NCI-H2081 (cell line): ENCODE measurements at places on chromosomes 11 and 22.
A peak's percentile ranks its signal among the peaks of the same experiment; 100 is the strongest.

GRCh38 chr11:27864091-27864491 lies 163.8 kb upstream of the BDNF start:
- no peak for DNase-seq

GRCh38 chr11:66718320-66718971 lies 10.6 kb downstream of the SPTBN2 start:
- peak; percentile 43 for DNase-seq

GRCh38 chr11:66546368-66546965 lies at the start of gene ACTN3:
ACTN3 (plus strand) TSS chr11:66546903; CDS start chr11:66546938, 35 bp downstream.
- DNase-seq = no peak

DNA sequence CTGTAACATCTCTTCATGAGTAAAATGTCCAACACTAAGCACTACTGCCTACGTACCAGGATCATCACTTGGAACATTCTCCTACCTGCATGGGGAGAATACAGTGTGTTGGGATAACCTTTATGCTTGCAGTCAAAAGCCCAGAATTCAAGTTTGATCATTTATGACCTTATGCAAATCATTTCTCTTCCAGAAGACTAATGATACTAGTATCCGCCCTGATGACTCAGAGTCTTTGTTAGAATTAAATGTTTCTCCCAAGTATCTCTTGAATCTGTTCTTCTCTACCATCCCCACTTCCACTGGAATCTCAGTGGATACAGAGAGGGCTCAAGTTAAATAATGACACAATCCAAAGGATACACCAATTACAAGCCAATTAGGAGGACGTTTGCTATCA lies 12.4 kb downstream of the MAJIN start:
- no peak for DNase-seq

- DNase-seq = peak; percentile 37
These were observed 396 bp downstream of the TEF start for GRCh38 chr22:41382098-41382578.

- DNase-seq = no peak
These were observed 10.9 kb downstream of the TNNT3 start for GRCh38 chr11:1930462-1930830.

DNA sequence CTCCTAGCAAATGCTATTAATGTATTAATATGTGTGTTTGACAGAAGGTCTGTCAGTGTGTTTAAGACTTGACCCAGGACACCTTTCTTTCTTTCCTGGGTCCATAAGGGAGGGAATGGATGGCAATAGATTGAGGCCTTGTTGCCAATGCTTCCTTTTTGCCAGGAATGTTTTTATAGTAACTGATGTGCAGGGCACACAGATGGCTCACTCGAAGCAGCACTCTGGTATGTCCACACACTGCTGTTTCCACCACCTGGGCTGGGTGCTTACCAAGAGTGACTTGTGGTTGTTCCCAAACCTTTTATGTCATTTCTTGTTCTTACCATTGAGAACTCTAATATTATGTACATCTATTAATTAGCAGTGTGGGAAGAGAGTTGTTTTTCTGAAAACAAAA lies 396.9 kb upstream of the SYN3 start:
- no peak for DNase-seq

DNA sequence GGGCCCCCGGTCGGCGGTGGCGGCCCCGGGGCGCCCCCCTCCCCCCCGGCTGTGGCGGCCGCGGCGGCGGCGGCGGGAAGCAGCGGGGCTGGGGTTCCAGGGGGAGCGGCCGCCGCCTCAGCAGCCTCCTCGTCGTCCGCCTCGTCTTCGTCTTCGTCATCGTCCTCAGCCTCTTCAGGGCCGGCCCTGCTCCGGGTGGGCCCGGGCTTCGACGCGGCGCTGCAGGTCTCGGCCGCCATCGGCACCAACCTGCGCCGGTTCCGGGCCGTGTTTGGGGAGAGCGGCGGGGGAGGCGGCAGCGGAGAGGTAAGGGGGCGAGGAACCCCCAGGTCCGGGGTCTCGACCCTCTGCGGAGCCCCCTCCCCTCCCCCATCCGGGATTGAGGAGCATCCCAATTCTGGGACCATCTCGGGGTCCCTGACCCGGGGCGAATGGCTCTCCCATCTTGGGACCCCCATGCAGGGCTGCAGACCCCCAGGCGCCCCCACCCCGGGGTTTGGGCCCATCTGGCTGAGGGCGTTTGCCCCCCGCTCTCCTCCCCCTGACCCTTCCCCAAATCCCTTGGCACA lies 431 bp downstream of the KMT2A start:
- no peak for DNase-seq

- no peak for DNase-seq
These were observed 491.5 kb upstream of the KIRREL3 start for GRCh38 chr11:127492029-127492428.

DNA sequence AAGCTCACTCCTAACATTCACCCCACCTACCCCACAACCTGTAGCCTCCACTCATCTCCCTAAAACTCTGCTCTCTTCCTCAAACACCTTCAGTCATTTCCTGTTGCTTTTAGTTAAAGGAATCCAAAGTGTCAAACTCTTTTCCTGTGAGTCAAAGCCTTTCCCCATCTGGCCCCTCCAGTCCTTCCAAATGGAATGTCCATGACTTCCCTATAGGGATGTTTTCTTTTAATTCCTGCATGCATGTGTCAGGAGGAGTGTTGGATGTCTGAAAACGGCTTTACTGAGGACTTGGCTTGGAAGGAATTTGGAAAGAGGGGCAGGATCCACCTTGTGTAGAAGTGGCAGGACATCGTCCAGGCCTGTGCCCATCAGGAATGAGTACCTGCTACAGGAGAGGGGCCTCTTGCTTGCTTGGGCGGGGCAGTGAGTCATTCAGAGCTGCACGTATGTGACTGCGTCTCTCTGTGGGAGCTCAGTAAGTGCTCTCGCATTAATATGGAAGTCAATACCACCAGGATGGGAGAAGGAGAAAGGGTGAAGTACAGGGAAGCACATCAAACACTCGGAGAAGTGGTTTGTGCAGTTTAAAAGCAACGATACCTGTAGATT lies 491.9 kb downstream of the OPCML start:
- no peak for DNase-seq

DNA sequence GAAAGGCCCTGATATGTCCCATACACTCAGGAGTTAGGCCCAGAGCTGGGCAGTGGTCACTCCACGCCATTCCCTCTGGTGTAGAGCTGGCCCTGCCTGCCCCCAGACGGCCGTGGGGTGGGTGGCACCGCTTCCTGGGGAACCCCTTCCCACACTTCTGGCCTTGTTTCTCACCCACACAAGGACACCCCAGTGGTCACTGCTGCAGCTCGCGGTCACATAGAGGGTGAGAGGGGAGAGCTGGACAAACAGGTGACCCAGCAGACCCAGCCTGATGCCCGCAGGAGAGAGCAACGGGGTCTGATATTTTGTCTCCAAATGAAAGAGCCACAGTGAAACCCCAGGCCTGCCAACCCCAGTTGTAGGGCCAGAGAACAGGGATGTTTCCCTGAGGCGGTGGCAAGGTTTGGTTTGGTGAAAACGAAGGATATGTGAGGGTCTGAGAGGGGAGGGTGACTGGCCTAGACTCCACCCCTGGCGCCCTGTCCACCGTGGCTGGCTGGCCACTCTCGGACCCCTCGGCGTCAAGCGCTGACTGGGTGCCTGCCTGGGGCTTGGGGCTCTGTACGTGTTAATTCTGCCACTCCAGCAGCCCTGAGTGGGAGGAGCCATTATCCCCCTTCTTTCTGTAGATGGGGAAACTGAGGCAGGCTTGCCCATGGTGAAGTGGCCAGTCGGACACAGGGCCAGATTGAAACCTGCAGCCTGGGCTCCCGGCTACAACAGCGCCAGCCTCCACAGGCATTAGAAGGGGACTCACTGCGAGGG lies 71.0 kb upstream of the PPARA start:
- no peak for DNase-seq

- DNase-seq = no peak
These were observed 36.9 kb downstream of the IGF2 start for GRCh38 chr11:2102132-2102882.

GRCh38 chr11:11732116-11732515 lies 109.7 kb upstream of the USP47 start:
- DNase-seq = no peak

GRCh38 chr11:132028380-132029240 lies 658.2 kb downstream of the NTM start:
- peak; percentile 68 for DNase-seq

DNA sequence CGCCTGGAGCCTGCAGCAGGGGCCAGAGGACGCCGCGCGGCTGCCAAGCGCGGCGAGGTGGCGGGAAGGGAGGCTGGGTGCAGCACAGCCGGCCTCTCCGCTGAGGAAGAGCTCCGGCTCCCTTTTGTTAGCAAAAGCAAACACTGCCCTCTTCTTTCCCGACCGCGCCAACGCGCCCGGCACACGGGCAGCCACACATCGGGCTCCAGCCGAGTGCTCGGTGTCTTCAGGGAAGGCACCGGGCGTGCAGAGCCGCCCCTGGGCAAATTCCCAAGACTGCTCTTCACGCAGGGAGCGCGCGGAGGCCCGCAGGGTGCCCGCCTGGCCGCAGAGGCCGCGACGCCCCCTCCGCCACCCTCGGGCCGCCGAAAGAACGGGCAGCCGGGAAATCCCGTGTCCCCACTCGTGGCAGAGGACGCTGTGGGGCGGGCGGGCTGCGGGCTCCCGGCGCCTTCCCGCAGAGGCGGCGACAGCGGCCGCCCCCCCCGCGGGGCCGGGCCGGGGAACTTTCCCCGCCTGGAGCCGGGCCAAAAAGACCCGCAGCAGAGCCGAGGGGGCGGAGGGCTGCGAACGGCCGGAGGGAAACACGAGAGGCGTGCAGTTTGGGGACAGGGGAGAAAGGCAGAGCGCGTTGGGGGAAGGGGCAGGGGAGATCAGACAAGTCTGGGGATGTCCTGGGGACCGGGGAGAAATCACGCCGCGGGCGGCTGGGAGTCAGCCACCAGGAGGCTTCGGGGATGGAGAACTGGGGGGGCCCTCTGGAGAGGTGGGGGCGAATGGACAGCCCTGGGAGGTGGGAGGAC lies 931 bp downstream of the CADM1 start:
- DNase-seq = peak; percentile 69

GRCh38 chr11:69310351-69310750 lies 16.4 kb downstream of the MYEOV start:
- DNase-seq = no peak

DNA sequence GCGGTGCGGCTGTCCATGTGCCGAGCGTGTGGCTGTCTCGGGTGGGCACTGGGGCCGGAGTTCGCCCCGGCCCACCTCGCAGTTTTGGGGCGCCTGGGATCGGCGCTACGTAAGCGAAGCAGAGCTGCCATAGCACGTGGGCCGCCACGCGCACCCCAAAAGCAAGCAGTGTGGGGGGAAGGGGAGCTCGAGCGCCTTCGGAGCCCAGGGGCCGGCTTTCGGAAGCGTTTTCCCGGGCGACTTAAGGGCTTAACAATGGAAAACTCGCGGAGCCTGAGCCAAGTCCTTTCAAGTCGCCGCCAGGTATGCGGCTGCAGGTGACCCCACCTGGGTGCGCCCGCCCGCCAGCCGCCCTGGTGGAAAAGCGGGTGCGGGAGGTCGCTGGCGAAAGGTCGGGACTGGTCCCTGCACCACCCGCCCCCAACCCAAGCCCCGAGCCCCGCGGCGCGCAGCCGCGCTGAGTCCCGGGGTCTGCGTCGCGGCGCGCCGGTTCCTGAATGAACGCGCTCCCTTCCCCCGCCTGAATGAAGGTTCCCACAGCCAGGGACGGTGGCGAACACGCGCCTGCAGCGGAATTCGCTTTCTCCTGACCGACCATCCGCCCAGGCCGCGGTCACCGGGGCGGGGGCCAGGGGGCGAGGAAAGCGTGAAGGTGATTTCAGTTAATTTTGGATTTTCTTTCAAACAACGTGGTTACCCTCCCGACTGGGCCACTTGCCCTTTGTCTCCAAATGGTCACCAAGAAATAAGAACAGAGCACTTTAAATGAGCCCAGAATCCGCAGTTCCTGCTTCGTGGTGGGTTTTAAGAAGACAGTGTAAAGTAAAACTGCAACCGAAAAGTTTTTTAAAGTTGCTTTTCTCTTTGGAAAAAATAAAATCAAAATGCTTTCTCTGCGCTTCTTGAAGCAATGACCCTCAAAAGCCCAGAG lies 2.8 kb upstream of the CCND1 start:
- no peak for DNase-seq

- no peak for DNase-seq
These were observed 24.9 kb upstream of the CHKA start for GRCh38 chr11:68146010-68146540.

GRCh38 chr11:110338684-110339083 lies 42.3 kb upstream of the RDX start:
- DNase-seq = no peak

DNA sequence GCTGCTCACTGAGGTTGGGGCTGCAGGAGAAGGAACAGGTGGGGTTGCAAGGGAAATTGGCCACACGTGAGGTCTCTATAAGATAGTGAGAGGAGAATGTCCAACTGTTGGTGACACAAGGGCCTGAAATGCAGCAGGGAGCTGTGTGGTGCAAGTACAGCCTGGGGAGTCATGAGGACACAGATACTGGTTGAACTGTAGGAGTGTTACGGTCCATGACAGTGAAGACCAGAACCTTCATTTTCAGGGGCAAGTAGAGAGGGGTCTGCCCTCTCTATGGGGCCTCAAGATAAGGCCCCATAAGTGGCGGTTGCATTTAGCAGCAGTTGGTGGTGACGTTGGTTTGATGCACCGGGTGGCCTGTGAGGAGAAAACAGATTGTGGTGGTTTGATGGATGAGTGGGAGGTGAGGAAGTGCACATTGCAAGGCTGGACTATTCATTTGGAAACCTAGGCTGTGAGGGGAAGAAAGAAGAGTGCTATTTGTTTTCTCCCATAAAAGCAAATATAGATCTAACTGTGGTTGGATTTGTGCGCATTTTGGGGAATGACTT lies 39.4 kb downstream of the MICAL2 start:
- DNase-seq = no peak

DNA sequence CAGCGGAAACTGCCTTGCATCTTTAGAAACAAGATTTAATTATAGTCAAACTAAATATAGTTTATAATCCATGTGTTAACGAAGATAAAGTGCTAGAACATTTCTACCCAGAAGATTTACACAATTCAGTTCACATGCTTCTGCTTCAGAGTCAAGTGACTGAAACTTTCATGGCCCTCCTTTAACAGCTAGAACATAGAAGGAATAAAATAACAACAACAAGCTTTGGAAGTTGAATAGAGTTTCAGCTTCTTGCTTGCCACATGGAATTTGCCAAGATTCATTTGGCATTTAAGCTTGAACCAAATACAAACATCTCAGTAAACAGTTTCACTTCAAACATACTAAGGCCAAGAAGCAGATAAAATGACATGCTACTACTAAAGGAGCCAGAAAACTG lies 676.3 kb upstream of the ANO3 start:
- no peak for DNase-seq

DNA sequence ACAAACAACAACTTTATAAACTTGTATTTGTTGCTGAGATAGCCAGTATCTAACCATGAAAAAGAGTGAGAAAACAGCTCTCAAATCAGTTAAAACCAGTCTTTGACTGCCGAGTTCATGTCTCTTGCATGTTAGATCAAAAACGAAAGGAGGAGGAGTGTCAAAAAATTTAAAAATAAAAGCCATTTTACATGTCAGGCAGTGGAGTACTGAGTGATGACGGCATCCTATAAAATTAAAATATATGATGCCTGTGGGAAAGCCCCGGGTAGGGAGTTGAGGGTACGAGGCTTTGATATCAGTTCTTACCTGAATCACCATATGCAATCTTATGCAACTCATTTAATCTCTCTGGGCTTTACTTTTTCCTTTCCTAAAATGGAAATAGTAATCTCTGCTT lies 117.3 kb downstream of the ETS1 start:
- DNase-seq = no peak

- DNase-seq = peak; percentile 26
These were observed 118.2 kb upstream of the CRYBB3 start for GRCh38 chr22:25081409-25081824.
